PC-3 (cell line): ENCODE measurements at places on chromosomes 1 and 21.

GRCh38 chr1:97499667-97500066 lies 421.2 kb downstream of the DPYD start:
- no peak for DNase-seq

GRCh38 chr1:224719716-224720115 lies 103.6 kb downstream of the CNIH3 start:
- no peak for DNase-seq

- DNase-seq, result peak; percentile 4
Measured at GRCh38 chr1:65992165-65992821, 199.6 kb downstream of the PDE4B start.

DNA sequence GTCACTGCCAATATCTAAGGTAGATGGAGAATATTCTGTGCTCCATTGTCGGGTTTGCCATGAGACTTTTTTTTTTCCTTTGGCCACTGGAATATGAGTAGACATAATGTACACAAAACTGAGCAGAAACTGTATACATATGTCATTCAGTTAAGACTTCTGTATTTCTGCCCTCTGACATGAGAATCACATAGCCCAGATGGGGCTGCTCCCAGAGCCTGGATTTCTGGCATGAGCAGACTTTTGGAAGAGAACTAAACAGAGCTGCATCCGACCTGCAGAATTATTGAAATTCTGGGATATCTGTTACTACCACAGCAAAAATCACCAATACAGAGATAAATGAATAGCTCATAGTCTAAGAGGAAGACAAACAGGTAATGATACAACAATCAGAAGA lies 62.3 kb downstream of the DAB1 start:
- DNase-seq, result no peak

- DNase-seq, result no peak
Measured at GRCh38 chr1:2350911-2351655, 40.3 kb downstream of the MORN1 start.

- DNase-seq, result no peak
Measured at GRCh38 chr1:226545836-226546596, 2.5 kb upstream of the STUM start.

DNA sequence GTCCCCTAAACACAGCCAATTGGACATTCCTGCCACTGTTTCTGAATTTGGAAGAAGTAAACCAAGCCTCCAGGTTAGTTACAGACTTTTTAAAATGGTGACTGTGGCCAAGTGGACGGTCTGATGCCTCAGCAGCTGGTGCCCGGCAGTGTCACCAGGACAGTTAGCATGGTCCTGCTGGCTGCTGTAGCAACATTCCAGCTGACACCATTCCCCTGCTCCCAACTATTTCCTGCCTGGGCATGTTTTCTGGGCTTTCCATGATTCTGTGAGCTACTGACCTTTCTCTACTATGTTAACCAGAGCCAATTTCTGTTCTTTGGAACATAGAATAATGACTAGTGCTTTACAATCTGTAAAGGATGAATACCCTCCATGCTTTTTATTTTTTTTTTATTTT lies 95.0 kb downstream of the TLR5 start:
- DNase-seq, result no peak

GRCh38 chr21:41228006-41228370 lies 60.0 kb downstream of the BACE2 start:
- DNase-seq, result no peak
